ENCODE measurements at places on chromosomes 7 and 10.

DNA sequence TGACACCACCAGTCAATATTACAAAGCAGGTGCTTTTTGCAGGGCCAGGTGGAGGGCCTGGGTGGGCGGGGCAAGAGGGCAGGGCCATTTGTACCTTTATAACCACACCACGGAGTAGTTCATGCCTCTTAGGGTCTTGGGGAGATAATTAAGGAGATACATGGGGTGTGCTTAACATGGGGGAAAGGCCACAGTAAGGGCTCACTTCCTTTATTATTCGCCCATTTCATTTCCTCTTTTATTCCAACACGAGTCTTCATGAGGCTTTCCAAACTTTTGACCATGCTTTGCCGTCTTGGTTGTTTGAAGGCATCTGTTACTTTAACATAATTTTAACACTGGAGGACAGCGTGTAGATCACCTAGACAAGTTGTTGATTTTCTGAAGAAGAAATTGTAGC lies 33.3 kb upstream of the LYZL2 start:
- DNase-seq: no peak

DNA sequence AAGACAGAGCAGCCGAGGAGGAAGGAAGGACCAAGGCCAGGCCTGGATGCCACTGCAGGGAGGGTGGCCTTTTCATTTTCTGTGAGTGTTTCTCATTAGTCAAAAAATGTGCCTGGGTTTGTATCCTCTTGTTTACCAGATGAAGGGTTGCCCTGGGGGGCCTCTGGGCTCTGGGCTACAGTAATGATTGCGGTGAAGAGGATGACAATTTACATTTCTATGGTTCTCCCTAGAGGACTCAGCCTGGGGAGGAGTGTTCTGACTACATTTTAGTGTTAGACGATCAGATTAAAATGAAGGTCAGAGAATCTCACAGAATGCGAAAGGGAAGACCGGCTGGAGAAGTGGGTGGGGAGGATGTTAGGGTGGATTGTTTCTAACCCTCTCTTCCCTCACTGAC lies 108.0 kb upstream of the KMT2C start:
- DNase-seq: no peak

DNA sequence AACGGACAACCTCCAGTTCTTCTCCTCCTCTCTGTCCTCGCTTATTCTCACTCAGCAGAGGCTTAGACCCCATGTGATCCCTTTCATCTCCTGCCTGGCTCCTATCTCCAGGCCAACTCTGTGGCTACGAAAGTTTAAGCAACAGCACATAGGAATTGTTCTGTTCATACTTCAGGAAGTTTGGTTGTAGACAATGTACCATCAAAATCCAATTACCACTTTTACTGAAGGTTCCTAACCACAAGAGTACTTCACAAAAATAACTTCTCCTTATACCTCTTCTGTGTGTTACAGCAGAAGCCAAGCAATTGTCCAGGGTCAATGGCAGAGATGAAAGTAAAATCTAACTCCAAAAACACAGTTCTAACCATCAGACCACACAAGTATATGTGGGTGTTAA lies 80.0 kb downstream of the SLC25A13 start:
- no peak for DNase-seq

GRCh38 chr7:46315891-46316290 lies 394.8 kb upstream of the IGFBP3 start:
- DNase-seq: no peak

DNA sequence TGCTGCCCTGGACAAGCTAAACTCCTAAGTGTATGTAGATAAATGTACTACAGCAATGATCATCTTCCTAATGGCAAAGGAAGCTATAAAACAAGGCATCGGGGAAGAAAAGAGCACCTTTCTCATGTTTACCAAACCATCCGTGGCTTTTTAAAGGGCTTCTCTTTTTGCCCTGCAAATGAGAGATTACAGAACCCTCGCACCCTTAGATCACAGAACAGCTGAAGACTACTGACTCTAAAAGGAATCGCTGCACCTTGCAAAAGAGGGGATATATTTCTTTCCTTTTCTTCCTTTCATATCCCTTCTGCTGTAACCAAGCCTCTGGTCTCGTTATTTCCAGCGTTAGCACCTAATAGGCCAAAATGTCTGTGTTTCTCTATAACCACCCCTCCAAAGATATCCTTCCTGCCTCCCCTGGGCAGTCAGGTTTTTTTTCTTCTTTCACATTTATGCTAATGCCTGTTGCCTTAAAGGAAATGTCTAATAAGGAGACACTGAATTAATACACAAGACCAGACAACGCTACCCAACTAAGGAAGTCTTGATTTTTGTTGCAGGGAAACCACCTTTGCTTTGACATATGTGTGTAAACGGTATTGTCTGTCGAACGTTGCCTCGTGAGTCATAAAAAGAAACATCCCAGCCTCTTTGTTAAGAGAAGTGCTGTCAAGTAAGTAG lies 10.5 kb downstream of the ST8SIA6 start:
- DNase-seq: no peak

GRCh38 chr7:105875505-105875904 lies 894 bp downstream of the ATXN7L1 start:
- DNase-seq: no peak

DNA sequence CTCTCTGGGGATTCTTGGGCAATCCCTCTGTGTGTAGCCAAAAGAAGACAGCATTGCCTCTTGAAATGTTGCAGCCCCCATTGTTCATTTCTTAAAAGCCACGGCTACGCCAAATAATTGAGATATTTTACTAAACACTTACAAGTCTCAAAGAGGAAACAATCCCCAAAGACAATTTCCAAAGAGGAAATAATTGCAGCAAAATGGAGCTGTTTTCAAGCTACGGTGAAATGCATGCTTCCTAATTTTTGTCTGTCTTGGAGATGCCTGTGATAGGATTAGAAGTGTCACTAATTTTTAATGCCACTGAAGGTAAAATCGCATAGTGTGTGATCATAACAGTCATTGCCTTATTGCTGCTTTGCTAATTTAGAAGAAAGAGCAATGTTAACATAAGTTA lies 72.9 kb upstream of the NAMPT start:
- no peak for DNase-seq

- no peak for DNase-seq
Measured at GRCh38 chr7:133670250-133670649, 417.4 kb downstream of the EXOC4 start.

GRCh38 chr7:108204281-108204796 lies 74.2 kb upstream of the LAMB4 start:
- DNase-seq: no peak

- DNase-seq: no peak
Measured at GRCh38 chr7:142611566-142612236, 137.6 kb upstream of the PRSS1 start.

DNA sequence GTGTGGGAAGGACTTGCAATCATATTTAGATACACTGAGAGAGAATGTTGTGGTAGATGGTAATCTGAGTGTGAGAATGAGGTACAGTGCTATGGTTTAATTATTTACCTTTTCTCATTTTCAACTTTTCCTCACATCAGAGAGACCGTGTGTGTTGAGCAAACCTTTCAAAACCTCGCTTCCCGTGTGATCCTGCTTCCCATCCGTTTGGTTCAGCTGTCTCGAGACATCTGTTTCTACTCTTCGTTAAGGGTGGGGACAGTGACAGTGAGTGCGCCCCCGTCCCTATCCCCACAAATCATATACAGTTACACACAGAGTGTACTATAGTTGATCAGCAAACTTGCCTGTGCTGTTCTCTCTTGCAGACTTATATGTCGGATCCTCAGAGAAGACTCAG lies 33.0 kb upstream of the NOBOX start:
- DNase-seq: no peak

DNA sequence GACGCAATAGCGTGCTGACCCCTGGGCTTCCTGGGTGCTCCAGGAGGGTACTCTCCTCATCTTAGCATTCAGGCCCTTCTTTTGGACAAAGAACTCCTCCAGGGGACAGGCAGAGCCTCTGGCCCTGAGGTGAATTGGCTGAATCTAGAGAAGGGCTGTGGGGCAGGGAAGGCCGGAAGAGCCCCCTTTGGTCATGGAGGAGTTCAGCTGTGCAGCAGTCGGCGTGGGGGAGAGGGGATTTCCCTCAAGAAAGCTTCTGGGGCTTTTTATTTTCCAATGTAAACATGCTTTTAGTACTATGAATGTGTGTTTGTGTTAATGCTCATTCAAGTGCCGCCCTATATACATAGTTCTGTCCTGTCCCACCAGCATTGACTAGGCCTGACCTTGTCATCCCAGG lies 38.8 kb downstream of the FIGNL1 start:
- no peak for DNase-seq

DNA sequence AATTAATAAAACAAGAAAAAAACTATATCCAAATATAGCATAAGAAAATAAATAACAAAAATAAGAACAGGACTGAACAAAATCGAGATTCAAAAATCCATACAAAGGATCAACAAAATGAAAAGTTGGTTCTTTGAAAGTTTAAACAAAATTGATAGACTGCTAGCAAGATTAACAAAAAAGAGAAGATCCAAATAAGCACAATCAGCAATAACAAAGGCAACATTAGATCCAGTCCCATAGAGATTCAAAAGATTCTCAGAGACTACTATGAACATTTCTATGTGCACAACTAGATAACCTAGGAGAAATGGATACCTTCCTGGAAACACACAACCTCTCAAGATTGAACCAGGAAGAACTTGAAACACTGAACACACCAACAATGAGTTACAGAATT lies 534.6 kb downstream of the PCDH15 start:
- no peak for DNase-seq

GRCh38 chr7:90736316-90736715 lies 140.2 kb downstream of the CDK14 start:
- no peak for DNase-seq

GRCh38 chr10:69467928-69468750 lies 16.9 kb downstream of the TSPAN15 start:
- DNase-seq: no peak

- DNase-seq: no peak
Measured at GRCh38 chr10:29064680-29065079, 224.2 kb upstream of the LYZL1 start.

GRCh38 chr10:97910661-97911060 lies 61.0 kb downstream of the GOLGA7B start:
- DNase-seq: no peak

DNA sequence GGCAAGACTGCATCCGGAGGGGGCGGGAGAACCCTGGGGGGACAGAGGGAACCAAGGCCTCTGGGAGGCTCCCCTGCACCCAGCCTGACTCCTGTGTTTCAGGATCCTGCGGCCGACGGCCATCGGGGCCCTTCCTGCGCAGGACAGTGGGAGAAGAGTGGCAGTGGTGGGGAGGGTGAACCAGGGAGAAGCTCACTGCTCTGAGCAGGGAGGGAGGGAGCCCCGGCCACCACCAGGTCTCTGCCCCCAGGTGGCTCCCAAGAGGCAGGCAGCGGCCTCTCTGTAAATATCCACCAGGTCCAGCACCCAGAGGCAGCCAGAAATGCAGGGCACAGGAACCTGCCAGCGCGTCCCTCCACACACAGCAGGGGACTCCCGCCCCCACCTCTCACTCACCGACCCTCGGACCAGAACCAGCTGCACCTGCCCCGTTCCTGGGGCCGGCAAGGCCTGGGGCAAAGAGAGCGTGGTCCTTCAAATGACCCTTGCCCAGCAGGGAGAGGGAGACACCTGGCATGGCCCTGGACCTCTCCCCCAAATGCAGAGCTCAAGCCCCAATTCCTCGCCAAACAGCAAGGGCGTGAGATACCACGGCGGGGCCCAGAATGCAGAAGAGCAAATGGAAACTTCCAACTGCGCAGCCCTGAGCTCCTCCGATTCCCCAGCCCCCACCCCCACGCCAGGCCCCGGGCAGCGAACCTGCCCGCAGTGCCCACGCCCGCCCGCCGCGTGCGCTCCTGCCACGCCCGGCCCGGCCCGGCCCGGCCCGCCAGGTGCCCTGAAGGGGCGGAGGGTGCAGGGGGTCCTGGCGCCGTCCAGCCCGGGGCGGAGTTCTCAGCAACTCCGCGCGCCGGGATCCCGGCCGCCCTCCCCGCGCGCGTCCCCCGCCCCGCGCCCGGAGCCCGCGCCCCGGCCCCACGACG lies 805 bp downstream of the RASGEF1A start:
- no peak for DNase-seq

DNA sequence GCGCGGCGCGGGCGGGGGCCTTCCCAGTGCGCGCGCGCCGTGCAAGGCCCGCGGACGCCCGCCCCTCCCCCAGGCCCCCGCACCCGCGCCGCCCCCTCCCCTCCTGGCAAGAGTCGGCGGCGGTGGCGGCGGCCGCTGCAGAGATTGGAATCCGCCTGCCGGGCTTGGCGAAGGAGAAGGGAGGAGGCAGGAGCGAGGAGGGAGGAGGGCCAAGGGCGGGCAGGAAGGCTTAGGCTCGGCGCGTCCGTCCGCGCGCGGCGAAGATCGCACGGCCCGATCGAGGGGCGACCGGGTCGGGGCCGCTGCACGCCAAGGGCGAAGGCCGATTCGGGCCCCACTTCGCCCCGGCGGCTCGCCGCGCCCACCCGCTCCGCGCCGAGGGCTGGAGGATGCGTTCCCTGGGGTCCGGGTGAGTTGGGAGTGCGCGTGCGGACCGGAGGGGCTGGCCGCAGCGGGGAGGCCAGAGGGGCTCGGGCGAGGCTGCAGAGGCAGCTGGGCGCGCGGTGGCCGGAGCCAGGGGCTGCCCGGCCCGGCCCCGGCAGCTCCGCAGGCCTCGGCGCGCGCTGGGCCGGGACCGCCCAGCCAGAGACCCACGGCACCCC lies at the start of gene BMPR1A:
Gene BMPR1A, plus strand, starts transcription at position 109 of the 602 bp plus-strand sequence. CDS start 119,400 bp downstream, outside the sequence.
- no peak for DNase-seq

GRCh38 chr7:7642081-7642480 lies 1.5 kb downstream of the UMAD1 start:
- no peak for DNase-seq

GRCh38 chr7:90238583-90238982 lies 6.4 kb upstream of the CFAP69 start:
- DNase-seq: no peak

DNA sequence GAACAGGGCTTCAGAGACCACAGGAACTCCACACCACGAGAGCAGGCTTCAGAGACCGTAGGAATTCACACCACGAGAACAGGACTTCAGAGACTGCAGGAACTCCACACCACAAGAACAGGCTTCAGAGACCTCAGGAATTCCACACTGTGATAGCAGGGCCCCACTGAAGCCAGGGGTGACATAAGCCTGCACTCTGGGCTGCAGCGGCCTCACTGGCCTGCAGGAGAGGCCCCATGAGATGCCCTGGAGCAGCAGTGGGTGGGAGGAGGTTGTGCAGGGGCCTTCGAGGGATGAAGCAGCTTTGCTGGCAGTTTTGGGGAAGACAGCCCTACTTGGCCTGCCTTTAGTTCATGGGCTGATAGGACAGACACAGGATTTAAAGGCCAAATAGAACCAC lies 614.7 kb downstream of the PTPRN2 start:
- DNase-seq: no peak

DNA sequence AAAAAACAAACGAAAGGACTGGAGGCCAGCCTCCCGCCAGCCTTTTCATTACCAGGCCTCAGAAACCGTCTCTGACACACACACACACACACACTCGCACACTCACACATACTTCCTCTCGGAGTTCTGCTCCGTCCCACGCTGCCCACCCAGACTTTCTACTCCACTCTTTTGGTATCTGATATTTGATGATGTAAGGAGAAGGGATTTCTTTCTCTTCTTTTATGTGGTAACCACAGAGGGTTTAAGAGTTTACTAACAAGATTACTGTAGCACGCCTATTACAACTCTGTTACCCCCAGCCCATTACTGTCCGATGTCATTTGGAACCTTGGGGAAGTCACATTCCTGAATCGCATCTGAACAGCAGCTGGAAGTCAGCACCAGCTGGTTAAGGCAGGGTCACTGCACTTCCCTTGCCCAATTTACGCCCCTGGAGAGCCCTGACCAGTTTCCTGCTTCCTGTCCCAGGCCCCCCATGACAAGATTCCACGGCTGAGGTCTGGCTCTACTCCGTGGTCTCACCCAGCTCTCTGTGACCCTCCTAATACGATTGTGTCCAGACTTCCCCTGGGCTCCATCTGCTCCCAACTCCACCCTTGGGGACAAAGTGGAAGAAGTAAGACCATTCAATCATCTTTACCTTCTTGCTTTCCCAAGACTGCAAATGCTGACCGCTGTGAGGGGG lies 1.1 kb downstream of the DENND2A start:
- DNase-seq: no peak
